ENCODE measurements at places on chromosomes 1 and 21. TPM values are rescaled to one million over a fixed set of nuclear protein-coding genes. Genes with fewer than 3 reads are reported as not detected.
A peak's percentile ranks its signal among the peaks of the same experiment; 100 is the strongest.

HMGCL gene
- total RNA-seq, result 30.7 TPM

GRCh38 chr1:156922986-156923669, 2.7 kb downstream of the LRRC71 start:
- no peaks in the 10 kb centered on the region for H3K36me3 ChIP-seq
- H3K4me1 ChIP-seq, result peaks cover 6% of the 10 kb centered on the region
- H3K4me3 ChIP-seq, result peak overlapping the region; percentile 12

LCE6A gene
- total RNA-seq, result not detected

LCE2B gene
- total RNA-seq, result not detected

DNA sequence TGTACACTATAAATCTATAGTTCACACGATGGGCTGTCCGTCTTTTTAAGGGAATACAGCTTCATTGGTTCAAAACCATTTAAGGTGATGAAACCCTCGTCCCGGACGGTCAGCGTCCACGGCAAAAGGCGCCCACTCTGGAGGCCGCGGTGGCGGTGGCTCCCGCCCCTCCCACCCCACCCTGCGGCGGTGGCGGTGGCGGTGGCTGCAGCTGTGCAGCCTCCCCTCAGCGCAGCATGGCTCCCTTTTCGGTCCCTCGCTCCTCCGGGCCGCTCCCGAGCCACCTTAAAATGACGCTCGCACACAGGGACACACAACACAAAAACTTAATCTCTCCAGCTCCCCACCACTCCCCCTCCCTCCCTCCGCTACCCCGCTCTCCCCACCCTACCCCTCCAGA, 69.1 kb downstream of the WLS start:
- H3K27me3 ChIP-seq, result peaks cover 2% of the 10 kb centered on the region
- no peaks in the 10 kb centered on the region for H3K36me3 ChIP-seq
- no peak for DNase-seq
- H3K4me1 ChIP-seq, result peaks cover 20% of the 10 kb centered on the region
- no peak overlapping the region for H3K27ac ChIP-seq
- no peak overlapping the region for H3K4me3 ChIP-seq

Measured in activated B cell treated with CpG ODN at 0.5 μM for 24 hours (primary cell).